ENCODE measurements at places on chromosomes 7 and 10.

GRCh38 chr10:29689001-29689400, 54.2 kb upstream of the SVIL start:
- no peak for DNase-seq

- no peak for DNase-seq
These were observed 699.4 kb upstream of the FZD8 start for GRCh38 chr10:36341471-36341870.

DNA sequence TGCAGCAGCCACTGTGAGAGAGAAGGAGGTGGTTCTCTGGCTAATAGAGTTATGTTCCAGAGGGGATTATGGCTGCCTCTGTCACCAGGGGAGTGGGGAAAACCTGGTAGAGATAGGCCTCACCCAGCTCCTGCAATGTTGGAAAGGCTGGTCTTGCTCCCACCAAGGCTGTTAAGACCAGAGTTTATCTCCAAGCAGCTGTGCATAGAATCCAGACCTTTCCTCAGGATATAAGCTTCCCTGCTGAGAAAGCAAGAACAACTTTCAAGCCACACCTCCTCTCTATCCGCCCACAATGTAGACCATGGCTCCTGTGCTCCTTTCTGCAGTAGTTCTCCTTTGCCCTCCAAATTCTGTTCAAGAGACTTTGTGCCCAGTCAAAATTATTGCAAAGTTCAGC, 1375.4 kb downstream of the REEP3 start:
- no peak for DNase-seq

DNA sequence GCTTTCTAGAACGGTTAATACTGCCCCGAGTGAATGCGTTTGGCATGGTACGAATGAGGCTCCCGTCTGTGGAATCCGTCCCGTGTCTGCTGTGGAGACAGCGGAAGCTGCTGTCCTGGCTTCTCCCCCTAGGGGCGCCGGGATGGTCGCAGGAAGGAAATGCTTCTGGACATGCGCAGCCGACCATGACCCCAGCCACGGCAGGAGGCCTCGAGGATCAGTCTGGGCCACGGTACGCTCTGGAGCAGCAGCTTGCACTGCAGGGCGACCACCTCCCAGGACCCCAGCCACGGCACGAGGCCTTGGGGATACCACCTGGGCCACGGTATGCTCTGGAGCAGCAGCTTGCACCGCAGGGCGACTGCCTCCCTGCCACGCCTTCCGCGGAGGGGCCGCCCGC, 107.9 kb downstream of the CYTH3 start:
- no peak for DNase-seq

GRCh38 chr10:52129410-52130178, 184.5 kb upstream of the DKK1 start:
- no peak for DNase-seq

DNA sequence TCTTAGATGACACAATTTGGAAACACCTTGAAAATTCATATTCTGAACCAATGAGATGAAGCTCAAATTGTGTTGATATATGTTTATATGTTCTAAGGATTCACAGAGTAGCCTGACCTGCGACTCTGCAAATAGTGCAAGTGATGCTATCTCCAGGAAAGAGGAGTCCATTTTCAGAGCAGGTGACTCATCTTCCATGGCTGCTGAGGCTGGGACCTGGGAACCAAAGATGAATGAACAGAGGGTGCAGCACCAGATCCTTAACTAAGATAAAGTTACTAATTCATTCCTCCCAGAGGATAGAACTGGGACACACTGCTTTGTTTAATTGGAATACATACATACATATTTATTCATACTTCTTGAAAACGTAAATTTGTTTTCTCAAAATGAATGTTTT, 240.6 kb upstream of the SEMA3C start:
- no peak for DNase-seq

DNA sequence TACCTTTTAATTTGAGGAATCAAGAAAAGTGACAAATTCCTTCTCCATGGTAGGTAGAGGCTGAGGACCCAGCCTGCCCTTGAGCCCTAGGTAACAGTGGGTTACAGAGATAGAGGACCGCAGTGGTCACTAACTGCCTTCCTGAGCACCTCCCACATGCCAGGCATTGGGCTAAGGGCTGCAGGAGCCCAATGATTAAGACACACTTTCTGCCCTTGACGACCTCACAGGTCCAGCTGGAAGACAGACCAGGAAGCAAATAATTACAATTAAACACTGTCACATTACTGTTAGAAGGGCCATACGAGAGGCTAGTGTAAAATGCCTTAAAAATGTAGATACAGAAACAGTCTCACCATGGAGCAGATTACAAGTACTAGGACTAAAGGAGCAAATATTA, 156.8 kb upstream of the NFE2L3 start:
- DNase-seq, result no peak

DNA sequence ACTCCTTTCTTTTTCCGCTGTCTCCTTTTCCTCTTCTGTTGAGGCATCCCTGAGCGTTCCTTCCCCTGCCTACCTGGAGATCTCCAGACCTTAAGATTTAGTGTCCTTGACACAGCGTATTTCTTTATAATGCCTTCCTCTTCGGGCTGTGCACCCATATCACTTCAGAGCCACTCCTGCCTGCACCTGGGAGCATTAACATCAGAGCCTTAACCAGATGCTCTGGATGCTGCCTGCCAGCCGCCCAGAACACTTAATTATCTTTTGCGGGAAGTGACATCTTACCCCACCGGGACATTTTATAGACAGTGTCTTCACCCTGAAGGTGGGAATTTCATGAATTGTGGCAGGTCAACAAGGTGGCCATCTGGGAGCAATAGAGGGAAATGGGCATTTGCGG, 24.2 kb downstream of the UBTD1 start:
- DNase-seq, result no peak

DNA sequence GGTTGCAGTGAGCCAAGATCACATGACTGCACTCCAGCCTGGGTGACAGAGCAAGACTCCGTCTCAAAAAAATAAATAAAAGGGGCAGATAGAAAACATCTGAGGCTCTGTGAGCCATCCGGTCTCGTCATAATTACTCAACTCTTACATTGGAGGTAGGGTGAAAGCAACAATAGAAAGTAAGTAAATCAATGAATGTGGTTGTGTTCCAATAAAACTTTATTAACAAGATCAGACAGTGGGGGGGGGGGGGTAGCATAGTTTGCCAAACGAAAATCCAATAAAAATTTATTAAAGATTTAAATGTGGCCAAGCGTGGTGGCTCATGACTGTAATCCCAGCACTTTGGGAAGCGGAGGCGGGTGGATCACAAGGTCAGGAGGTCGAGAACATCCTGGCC, 2.8 kb upstream of the ZFAND4 start:
- no peak for DNase-seq

- no peak for DNase-seq
These were observed 7.2 kb downstream of the RNF133 start for GRCh38 chr7:122691569-122692235.

GRCh38 chr10:21599582-21599981, 65.5 kb downstream of the MLLT10 start:
- DNase-seq, result no peak

GRCh38 chr10:114577133-114577532, 80.9 kb downstream of the ABLIM1 start:
- DNase-seq, result no peak

GRCh38 chr7:1236132-1236661, 3.5 kb downstream of the UNCX start:
- DNase-seq, result no peak

- DNase-seq, result no peak
These were observed 4.4 kb downstream of the SHTN1 start for GRCh38 chr10:117000580-117000979.

GRCh38 chr7:37083311-37084096, 359.2 kb upstream of the AOAH start:
- no peak for DNase-seq

DNA sequence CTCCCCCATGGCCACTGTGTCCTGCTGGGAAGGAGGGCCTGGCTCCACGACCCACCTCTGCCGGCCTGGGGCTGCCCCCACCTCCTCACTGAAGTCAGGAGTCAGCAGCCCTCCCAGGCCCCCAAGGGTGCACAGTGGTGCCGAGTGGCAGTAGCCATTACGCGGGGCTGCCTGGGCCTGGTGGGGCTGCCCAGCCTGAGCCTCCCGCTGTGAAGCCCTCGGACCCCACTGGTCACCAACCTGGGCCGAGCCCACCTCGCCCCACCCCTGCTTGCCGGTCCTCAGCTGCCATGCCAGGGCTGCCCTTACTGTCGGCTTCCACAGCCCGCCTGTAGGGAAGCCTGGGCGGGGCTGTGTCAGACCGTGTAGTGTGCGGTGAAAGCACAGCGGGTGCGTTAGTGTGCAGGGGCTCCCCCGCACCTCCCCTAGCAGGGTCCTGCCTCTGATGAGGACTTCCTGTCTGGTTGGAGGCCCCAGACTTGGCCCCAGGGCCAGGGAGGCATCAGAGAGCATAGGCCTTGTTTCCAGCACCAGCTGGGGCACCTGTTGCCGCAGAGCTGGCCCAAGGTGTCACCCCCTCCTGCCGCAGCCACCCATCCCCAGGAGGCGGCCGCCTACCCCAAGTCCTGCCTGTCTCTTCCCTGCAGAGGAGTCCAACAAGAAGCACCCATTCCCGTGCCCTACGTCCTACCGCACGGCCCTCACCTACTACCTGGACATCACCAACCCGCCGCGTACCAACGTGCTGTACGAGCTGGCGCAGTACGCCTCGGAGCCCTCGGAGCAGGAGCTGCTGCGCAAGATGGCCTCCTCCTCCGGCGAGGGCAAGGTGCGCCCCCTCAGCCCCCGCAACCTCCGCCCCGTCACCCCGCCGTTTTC, 10.0 kb downstream of the TMEM120A start:
- DNase-seq, result no peak

DNA sequence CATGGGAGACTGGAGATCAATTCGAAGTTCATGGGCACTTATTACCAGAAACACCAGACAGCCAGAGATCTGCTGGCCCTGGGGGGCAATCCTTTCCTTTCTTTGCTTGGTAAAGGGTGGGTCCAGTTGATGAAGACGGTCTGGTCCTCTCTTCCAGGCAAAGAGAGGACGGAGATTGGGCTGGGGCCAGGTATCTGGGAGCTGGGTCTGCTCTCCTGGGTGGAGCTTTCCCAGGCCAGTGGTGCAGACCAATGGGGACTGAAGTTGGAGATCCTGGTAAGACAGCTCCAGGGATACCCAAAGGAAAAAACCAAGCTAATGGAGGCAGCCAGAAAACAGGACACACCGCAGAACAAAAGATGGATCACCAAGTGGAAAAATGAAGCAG, 18.3 kb downstream of the NOD1 start:
- no peak for DNase-seq

- DNase-seq, result no peak
These were observed 26.4 kb downstream of the CHST15 start for GRCh38 chr10:124066781-124067714.

DNA sequence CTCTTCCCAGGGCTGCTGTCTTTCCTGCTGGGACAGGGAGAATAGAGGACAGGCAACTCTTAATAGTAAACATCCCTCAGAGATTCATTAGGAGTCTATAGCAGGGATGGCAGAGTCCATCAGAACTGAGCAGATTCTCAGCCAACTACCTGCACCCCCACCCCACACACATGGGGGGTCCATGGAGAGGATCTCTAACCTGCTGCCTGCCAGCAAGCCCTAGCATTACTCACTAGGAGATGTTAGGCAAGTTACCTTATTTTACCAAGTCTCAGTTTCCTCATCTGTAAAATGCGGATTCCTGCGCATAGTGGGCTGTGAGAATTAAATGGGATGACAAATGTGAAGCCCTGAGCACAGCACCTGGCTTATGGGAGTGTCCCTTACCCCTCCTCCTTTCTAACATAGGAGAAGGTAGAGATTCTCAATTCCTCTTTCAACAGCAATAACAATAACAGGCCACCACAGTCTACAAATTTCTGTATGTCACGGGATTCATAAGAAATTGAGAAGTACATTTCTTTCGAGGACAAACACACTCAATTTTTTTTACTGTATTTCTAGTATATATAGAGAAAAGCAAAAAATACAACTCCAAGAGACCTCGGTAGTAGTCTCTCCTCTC, 23.8 kb upstream of the WDR11 start:
- no peak for DNase-seq

DNA sequence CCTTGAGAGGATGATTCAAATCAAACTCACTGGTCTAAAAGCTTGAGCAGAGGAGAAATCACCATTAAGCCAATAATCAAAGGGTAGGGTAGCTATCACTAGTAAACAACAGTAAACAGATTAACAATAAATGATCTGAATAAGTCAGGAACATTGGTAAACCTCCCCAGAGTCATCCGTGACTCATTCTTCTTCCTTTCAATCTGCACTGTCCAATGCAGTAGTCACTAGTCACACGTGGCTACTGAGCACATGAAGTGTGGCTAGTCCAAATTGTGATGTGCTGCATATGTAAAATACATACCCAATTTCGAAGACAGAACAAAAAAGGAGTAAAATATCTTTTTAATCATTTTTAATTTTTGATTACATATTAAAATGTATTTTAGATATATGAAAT, 64.0 kb downstream of the ERCC6 start:
- no peak for DNase-seq

- DNase-seq, result no peak
These were observed 41.2 kb downstream of the PARD3 start for GRCh38 chr10:34773636-34774630.
